ENCODE measurements at places on chromosomes 1 and 21. TPM values are rescaled to one million over a fixed set of nuclear protein-coding genes. Genes with fewer than 3 reads are reported as not detected.

The CFH gene
- total RNA-seq: 23.6 TPM

The KRTAP6-3 gene
- not detected for total RNA-seq

The SOD1 gene
- 206 TPM for total RNA-seq

The TOMM20 gene
- total RNA-seq: 81.4 TPM

The CRABP2 gene
- 0.58 TPM for total RNA-seq

The ZSCAN20 gene
- 2.3 TPM for total RNA-seq

The CGN gene
- total RNA-seq: 0.96 TPM

The CAMK2N1 gene
- total RNA-seq: 0.88 TPM

The EXOSC10 gene
- 67.6 TPM for total RNA-seq

The PLXNA2 gene
- 0.43 TPM for total RNA-seq

The CD1C gene
- not detected for total RNA-seq

The SEMA4A gene
- total RNA-seq: 20.8 TPM

The SLAMF9 gene
- total RNA-seq: not detected

The SPRR3 gene
- total RNA-seq: not detected

The SPATA17 gene
- total RNA-seq: not detected

The TTC3 gene
- 43.9 TPM for total RNA-seq

The GJA5 gene
- total RNA-seq: not detected

The TMEM82 gene
- not detected for total RNA-seq

The LAMTOR2 gene
- total RNA-seq: 66.2 TPM

The DNASE2B gene
- not detected for total RNA-seq

The MYOM3 gene
- not detected for total RNA-seq

The KCNN3 gene
- total RNA-seq: not detected

The OR2G6 gene
- total RNA-seq: not detected

The FCRL1 gene
- total RNA-seq: not detected

The DSTYK gene
- total RNA-seq: 8.8 TPM

The RIIAD1 gene
- total RNA-seq: not detected

The NOL9 gene
- total RNA-seq: 39.1 TPM

The ITLN2 gene
- not detected for total RNA-seq

The WNT9A gene
- total RNA-seq: 1.5 TPM

The LRRN2 gene
- 0.10 TPM for total RNA-seq

The HOOK1 gene
- total RNA-seq: 0.98 TPM

The OR2M7 gene
- not detected for total RNA-seq

The SMPDL3B gene
- total RNA-seq: 0.93 TPM

The GRIK1 gene
- not detected for total RNA-seq

The NGF gene
- not detected for total RNA-seq

The KIF26B gene
- total RNA-seq: not detected

The C1orf141 gene
- not detected for total RNA-seq

The VPS72 gene
- 78.8 TPM for total RNA-seq

The ANGPTL3 gene
- total RNA-seq: not detected

The AIRE gene
- total RNA-seq: 0.48 TPM

The KAZN gene
- total RNA-seq: 0.30 TPM

The ADPRS gene
- total RNA-seq: 29.9 TPM

The HLX gene
- total RNA-seq: 0.33 TPM

The RBM34 gene
- total RNA-seq: 102 TPM

The ADCY10 gene
- total RNA-seq: 0.13 TPM

The CDC73 gene
- total RNA-seq: 62.0 TPM

The HRNR gene
- not detected for total RNA-seq

The USH2A gene
- total RNA-seq: not detected

The CDCA8 gene
- total RNA-seq: 73.6 TPM
